ENCODE measurements at places on chromosomes 4 and X. TPM values are rescaled to one million over a fixed set of nuclear protein-coding genes. Genes with fewer than 3 reads are reported as not detected.

SRPX gene
- polyA plus RNA-seq, result 7.4 TPM

SPANXN4 gene
- polyA plus RNA-seq, result not detected

PDHA1 gene
- polyA plus RNA-seq, result 105 TPM

PLK4 gene
- polyA plus RNA-seq, result 2.5 TPM

ADH1C gene
- polyA plus RNA-seq, result not detected
